ENCODE measurements at places on chromosomes 3 and 15. TPM values are rescaled to one million over a fixed set of nuclear protein-coding genes. Genes with fewer than 3 reads are reported as not detected.

Gene MTFMT
- 51.8 TPM for total RNA-seq

Gene CA12
- 0.04 TPM for total RNA-seq

Gene GAP43
- total RNA-seq = 2.1 TPM

Gene DNAH1
- 3.2 TPM for total RNA-seq

Gene IL17RE
- 1.3 TPM for total RNA-seq

Gene CTXN2
- not detected for total RNA-seq

Gene RTP3
- total RNA-seq = not detected

Gene PRR20G
- total RNA-seq = not detected

Gene SERPINI1
- 33.5 TPM for total RNA-seq

Gene HYAL1
- 5.0 TPM for total RNA-seq

Gene ATP10A
- total RNA-seq = not detected

Gene IL17RB
- total RNA-seq = 8.4 TPM
